Stimulated activated CD8-positive, alpha-beta memory T cell treated with anti-CD3 and anti-CD28 coated beads, Interleukin-15, amount 100 ng/mL, for 48 hours (primary cell): ENCODE measurements at places on chromosomes 11 and 22.

- DNase-seq, result no peak
Measured at GRCh38 chr11:75262436-75262835, 21.9 kb downstream of the TPBGL start.

GRCh38 chr11:36135076-36135475 lies 154.1 kb downstream of the COMMD9 start:
- DNase-seq, result no peak

DNA sequence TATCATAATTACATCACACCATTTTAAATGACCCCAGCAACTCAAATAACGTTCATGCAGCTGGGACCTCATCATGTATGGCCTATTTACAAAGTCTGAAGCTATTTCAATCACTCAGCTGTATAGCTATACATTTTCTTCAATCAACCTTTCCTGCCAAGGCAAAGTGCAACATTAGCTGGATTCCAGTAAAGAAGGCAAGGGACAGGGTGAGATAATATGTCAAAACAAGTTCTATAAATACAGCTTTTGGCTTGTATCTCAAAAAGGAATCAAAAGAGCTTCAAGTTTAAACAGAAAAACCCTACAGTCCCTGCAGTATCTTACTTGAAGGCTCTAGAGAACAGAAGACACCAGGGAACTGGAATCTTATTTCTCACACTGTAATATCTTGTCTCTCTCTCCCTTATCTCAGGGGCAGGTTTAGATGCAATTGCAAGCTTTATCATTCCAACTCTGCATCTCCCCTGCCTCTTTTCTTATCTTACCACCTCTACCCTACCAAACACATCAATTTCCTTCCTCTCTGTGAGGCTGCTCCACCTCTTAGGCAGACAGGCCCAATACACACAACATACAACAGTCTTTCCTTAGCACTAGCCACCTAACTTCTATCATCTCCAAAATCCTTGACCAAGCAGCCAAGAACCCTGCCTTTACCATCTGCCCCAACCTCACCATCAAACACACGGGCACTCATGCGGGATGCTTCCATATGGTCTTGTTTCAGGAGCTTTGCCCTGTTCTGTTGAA lies 34.5 kb downstream of the CELF1 start:
- DNase-seq, result no peak

- DNase-seq, result no peak
Measured at GRCh38 chr11:6746626-6747025, 25.1 kb downstream of the OR2AG2 start.

DNA sequence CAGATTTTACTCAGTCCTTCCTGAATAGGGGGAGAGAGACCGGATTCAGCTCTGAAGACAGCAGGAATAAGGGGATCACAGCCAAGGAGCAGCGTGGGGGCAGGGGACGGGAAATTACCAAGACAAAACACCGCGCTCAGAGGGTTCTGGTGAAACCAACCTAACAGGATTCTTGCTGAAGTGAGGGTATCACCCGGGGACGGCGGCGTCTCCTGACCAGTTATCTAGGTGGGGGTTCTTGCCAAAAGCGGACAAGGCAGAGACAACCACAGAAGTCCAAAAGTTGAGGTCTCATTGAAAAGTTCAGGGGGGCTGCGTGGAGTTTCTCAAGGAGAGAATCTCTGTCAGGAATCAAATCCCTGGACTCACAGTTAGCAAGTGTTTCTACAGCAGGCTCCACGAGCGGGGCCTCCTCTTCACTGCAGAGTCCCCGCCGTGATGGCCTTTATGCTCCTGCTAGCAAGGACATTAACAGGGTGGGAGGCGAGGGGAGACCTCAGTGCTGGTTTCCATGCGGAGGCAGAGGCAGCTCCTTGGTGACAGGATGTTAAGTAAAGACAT lies 291.0 kb downstream of the BRD1 start:
- no peak for DNase-seq
